ENCODE measurements at places on chromosomes 11 and 22.

DNA sequence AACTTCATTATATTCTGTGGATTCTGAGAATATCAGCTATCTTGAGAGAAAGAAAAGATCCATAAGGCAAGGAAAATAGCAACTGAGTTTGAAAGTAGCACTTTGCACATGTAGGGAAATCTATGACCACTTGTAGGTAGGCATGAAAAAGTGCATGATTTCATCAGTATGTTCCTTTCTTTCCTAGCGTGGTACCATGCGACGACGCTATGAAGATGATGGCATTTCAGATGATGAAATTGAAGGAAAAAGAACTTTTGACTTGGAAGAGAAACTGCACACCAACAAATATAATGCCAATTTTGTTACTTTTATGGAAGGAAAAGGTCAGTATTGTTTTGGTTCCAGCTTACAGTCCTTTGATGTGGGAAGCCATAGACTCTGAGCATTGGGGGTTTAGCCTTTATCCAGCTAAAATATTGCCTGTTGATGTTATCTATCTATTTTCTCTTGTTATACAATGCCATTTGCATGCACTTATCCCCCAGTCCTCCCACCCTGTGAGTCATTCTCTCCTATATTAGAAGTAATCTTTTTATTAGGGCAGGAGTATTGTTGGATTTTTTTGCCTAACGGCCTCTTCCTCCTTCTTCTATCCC lies 60.9 kb downstream of the KDM2A start:
- DNase-seq = no peak

GRCh38 chr11:47498584-47499152 lies 49.7 kb upstream of the RAPSN start:
- no peak for DNase-seq

DNA sequence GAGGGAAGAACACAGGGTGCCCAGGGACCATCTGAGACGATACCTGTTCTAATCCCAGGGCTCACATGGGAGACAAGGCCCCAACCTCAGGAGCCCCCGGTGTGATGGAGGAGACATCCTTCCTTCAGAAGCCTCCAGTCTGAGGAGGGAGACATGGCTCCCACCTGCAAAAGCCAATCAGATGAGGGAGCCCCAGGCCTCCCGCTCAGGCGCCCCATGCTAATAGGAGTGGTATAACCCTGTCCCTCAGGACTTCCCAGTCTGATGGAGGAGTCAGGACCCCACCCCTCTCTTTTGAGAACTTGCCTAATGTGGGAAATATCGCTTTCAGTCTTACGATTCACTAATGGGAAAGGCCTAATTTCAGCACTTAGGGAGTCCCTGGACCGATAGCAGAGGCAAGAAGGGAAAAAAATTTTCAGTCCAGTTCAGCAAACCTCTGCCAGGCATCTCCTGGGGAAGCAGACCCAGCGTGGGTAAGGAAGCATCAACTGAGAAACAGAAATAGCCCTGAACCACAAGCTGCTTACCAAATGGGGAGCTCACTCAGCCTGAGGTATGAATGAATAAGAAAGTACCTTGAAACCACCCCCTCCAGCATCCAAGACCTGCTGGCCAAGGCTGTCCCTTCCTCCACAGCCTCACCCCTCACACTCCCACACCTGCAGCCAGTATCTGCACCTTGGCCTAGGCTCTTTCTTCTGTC lies 5.9 kb downstream of the ARRB1 start:
- DNase-seq = no peak

DNA sequence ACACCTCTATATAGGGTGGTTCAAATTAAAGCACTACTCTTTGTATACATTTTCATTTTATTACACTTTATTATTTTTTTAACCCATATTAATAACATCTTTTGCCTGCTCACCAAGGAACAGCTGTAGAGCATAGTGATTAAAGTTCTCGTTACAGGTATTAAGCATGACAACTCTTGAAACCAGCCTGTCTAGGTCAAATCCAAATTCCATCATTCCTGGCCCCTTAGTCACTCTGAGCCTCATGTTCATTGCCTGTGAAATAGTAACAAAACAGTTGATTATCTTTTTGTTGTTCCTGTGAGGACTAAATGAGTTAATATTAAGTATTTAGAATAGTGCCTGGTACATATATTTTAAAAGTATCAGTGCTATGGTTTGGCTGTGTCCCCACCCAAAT lies 334.5 kb downstream of the RAB38 start:
- no peak for DNase-seq

GRCh38 chr22:29478326-29479276 lies 1.4 kb upstream of the NEFH start:
- peak; percentile 38 for DNase-seq

DNA sequence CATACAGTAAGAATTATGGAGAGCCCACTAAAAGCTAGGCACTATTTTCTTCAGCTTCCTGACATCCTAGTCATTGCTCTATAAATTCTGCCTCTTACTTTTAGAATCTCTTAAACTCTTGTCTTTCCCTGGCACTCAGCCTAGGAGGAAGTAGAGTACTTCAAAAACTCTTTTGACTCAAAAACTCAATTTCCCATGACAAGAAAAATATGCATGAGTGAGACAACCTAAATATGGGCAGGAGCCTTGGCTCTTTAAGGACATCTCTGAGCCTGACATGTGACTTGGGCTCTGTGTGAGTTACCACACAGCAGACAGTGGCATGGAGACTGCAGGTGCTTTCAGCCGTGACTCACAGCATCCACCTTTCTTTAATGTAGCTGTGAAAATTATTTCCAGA lies 97.5 kb upstream of the CCDC179 start:
- no peak for DNase-seq

DNA sequence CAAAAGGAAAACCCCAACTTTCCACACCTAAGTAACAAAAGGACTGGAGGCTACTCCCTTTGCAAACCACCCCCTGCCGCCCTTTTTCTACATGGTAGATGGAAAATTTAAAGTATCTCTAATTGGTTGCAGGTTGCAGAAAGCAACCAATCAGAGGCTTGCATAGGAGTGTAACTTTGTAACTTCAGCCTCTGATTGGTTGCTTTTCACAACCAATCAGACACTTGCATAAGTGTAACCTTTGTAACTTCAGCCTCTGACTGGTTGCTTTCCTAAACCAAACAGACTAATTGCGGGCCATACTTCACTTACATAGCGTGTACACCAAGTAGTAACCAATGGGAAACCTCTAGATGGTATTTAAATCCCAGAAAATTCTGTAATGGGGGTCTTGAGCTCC lies 16.8 kb upstream of the ACER3 start:
- no peak for DNase-seq

- no peak for DNase-seq
Measured at GRCh38 chr11:108939135-108939534, 274.3 kb downstream of the DDX10 start.

DNA sequence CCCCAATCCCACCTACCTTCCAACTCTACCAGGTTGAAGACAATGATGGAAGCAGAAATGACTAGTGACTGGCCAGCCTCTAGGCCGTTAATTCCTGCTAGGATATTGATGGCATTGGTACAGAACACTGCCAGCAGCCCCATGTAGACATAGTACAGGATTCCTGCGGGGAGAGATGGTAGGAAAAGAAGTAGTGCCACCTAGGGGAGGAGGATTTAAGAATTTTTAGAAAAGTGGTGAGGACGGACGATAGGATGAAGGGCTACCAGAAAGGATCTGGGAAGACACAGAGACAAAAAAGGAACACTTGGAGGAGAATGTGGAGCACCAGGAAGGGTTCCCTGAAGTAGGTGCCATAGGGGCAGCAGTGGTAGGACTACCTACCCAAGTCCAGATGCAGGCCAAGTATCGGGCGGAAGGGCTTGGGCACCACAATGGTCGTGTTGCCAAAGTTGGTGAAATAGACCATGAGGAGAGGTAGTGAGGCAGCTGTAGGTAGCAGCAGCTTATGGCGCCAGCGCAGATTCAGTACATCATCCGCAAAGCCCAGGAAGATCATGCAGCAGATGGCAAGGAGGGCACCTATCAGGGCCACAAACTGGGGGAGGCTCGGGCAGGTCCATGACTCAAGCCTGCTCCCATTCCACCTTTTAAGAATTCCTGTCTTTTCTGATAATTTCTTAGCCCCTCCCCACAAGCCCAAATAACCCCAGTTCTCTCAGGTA lies 1.2 kb downstream of the DPAGT1 start:
- no peak for DNase-seq

DNA sequence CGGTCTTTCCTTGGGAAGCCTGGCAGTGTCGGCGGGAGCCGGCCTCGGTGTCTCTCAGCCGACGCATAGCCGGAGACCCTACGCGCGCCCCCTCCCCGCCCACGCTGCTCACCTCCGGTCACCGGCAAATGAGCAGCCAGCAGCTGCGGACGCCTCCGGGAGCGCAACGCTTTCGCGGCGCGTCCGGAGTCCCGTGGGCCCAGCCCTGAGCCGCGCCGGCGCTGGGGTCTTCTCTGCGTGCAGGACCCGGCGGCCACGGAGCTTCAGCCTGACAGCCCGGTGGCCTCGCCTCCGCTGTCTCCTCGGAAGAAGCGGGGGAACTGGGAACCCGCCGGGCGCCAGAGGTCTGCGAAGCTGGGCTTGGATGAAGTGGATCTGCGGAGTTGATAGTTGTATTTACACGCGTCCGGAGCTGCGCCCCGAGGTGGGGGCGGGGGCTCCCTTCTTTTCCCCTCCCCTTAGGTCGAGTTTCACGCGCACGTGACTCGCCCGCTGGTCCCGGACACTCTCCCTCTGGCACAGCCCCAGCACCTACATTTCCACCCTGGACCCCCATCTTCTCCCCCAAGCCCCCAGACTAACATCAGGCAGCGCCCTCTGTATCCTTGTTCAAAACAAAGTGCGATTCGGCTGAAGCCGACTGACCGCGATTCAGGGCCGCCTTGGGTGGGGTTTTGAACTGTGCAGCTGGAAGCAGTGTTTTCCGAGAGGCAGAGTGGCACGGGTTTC lies at the start of gene SLC43A1:
Gene SLC43A1, minus strand, starts transcription at position 371 of the 729 bp plus-strand sequence. CDS start 1,591 bp downstream, outside the sequence.
- peak; percentile 49 for DNase-seq

DNA sequence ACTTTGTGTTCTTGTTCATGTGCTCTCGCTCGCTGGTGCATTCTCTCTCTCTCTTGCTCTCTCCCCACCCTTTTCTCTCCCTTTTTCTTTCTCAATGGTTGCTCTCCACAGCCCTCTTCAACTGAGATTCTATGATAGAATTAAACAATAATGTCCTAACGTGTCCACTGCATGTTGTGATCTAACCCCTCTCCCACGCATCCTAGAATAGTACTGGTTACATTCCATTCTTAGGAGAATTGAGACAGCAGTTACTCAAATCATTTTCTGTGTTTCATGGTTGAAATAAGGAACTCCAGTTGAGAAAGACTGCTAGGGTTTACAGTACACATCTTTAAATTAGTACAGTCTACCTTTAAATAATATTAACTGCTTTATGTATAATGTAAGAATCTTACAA lies 318.1 kb upstream of the PITPNB start:
- DNase-seq = no peak

- no peak for DNase-seq
Measured at GRCh38 chr11:3096909-3097530, 39.8 kb upstream of the CARS1 start.

DNA sequence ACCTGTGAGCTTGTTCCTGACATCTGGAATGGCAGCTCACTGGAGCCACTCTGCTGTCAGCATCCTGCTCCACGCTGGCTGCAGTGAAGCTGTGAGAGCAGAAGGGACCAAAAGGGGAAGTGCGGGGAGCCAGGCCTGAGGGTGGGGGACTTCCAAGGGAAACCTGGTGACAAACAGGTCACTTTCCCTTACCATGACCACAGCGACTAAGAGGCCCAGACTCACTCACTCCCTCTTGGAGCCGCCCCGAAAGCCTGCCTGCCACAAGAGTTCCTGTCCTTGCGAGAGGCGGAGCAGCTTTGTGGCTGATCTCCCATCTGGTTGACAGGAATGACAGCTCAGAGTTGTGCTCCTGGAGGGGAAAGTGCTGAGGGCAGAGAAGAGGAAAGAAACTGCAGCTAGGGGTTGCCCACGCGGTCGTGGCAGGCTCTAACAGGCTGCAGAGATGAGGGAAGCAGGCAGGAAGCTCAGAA lies 183.8 kb upstream of the NTM start:
- no peak for DNase-seq

GRCh38 chr22:31211482-31211861 lies 626 bp upstream of the LIMK2 start:
- DNase-seq = no peak

DNA sequence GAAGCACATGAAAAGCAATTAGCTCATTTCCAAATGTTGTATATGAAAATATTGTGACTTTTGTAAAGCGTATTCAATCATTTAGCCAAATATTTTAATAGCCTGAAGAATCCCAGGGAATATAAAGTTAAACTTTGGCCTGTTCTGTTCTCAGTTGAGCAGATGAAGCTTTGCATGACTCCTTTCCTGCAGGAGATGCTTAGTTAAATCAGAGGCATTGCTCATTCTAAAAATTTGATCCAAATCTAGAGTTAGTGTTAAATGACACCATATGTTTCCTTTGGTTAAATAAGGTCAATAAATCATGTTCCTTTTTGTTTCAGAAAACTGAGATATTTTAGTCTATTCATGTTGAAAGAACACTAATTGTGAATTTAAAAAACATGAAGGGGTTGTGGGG lies 51.2 kb upstream of the BIRC3 start:
- no peak for DNase-seq

- DNase-seq = no peak
Measured at GRCh38 chr11:73404506-73405145, 28.4 kb downstream of the RELT start.

DNA sequence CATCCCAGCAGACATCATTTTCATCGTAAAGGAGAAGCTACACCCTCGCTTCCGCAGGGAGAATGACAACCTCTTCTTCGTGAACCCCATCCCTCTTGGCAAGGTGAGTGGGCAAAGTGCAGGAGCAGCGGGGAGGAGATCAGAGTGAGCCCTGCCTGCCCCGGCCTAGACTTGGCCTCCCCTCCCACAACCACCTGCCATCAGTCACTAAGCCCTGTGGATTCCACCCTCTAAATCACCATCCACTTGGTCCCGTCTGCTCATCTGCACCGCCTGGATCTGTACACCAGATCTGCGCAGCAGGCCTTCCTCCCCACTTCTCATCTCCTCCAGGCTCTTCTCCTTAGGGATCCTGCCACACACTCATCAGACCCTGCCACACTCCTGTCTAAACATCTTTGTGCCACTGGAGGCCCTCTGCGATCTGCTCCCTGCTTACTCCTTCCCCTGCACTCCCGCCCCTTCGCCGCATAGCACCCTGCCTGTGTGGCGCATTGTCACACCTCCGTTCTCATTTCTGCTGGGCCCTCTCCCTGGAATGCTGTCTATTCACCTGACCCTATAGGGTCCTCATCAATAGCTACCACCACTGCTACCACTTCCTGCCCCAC lies 14.2 kb downstream of the UCP2 start:
- no peak for DNase-seq

GRCh38 chr22:50310031-50310722 lies 2.7 kb upstream of the PLXNB2 start:
- DNase-seq = no peak

All from activated naive CD4-positive, alpha-beta T cell treated with anti-CD3 and anti-CD28 coated beads, Interleukin-2, amount 50 U/mL, for 16 hours (primary cell).